Stimulated activated CD4-positive, alpha-beta T cell treated with anti-CD3 and anti-CD28 coated beads, Interleukin-15, amount 100 ng/mL, for 48 hours (primary cell): ENCODE measurements at places on chromosomes 13 and 19.
A peak's percentile ranks its signal among the peaks of the same experiment; 100 is the strongest.

GRCh38 chr13:30412346-30412745, 9.9 kb upstream of the UBE2L5 start:
- no peak for DNase-seq

- no peak for DNase-seq
Measured at GRCh38 chr13:97460004-97460775, 26.2 kb downstream of the RAP2A start.

DNA sequence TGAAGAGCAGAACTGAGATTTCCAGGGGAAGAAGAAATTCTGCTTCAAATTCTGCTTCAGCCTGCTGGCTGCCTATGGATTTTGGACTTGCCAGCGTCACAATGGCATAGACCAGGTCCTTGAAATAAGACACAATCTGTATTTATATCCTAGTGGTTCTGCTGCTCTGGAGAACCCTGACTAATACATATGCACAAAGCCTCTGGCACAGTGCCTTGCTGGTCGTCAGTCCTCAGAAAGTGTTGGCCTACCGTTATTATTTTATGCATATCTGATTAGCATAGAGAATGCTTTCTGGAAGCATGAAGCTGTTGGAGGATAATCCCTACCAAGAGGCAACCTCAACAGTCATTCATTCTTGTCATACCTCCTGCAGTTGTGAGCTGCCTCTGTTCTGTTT, 213.7 kb downstream of the B3GLCT start:
- DNase-seq, result no peak

DNA sequence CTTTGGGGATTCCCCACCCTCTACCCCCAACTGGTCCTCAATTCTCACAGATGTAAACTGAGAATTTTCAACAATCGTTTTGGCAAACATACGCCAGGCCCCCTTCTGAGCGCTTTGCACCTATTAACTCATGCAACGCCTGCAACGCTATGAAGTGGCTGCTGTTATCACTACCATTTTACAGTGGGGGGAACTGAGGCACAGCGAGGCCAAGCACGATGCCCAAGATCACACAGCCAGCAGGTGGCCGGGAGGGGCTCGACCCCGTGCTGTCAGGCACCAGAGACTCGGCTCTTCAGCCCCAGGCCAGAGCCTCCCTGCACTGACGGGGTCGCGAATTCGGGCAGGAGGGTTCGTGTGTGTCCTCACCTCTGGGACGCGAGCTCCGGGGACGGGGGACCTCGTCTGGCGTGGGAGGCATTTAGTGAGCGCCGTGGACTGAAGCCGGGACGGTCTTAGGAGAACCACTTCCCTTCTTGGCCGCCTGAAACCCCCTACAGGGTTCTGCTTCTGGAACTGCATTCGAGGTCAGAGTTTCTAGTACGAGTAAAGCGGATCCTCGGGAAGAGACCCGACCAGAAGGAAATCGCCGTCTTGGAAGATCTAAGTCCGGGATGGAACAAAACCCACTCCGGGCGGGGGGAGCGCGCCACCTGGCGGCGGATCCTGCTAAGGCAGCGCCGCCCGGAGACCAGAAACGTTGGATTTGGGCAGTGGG, 21.0 kb downstream of the ZNF114 start:
- no peak for DNase-seq

DNA sequence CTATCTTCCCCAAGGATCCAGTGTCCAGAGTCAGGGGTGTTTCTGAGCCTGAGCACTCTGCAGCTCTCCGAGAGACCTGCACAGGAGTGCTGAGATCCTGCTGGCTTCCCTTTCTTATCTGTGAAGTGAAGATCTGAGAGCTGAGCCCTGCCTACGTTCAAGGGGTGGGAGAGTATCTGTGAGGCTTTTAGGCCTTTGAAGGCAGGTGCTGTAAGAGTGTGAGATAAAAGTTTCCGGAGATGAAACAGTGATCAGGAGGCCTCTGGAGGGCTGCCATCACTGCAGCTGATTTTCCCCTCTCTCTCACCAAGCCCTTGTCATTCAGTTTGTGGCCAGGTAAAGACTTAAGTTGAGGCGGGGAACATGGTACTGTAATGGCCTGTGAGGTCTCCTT, 83.1 kb downstream of the AKAP11 start:
- DNase-seq, result peak; percentile 41

GRCh38 chr19:35557539-35558399, 5.7 kb downstream of the ATP4A start:
- DNase-seq, result peak; percentile 35

- no peak for DNase-seq
Measured at GRCh38 chr19:34540811-34541557, 59.4 kb downstream of the WTIP start.

DNA sequence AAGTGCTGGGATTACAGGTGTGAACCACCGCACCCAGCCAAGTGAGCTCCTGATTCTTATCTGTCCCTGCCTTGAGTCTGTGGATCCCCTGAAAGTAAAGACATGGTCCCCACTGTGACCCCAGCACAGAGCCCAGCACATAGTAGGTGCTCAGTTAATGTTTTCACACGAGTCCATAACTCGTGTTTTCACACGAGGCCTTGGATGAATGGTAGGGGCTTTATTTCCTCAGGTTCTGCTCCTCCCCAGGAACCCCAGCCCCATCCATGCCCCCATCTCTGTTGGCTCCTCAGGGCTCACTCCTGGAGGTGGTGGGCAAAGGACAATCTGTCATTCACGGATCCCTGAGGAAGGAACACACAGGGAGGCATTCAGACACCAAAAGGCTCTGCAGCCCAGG, 23.6 kb upstream of the PDE4C start:
- no peak for DNase-seq

DNA sequence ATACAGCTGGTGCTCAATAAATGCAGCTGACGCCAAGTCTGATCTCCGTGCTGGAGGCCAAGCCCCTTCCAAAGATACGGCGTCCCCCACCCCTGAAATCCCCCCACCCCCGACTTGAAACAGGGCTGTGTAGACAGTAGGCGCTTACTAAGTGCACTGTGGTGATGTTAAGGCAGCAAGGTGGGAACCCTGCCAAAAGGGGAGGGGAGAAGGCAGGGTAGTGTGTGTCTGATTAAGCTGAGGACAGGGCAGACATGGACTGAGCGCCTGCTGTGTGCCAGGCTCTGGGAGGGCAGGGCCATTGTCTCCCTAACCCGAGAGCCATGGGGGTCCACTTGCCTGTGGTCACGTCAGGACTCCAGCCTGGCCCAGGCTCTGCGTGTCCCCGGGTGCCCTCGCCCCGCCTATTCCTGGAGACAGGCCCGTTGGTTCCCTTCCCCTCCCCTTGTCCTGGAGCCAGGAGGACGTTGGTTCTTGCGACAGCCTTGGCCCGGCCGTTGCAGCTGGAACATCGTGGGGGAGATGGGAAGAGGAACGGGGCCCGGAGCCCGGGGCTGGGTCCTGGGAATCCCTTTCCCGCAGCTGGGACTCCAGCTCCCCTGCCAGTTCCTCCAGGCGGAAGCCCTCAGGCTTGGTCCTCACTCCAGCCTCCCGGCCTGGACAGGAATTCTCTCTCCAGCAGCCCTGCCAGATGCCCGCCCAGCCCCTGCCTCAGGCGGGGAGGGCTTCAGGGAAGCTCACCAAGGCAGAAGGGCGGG, 1.7 kb upstream of the ELANE start:
- DNase-seq, result no peak

GRCh38 chr13:20927596-20928257, 25.2 kb upstream of the XPO4 start:
- no peak for DNase-seq

- no peak for DNase-seq
Measured at GRCh38 chr19:5645409-5645808, 22.5 kb downstream of the SAFB start.

- no peak for DNase-seq
Measured at GRCh38 chr19:29886586-29886985, 55.5 kb upstream of the URI1 start.

- no peak for DNase-seq
Measured at GRCh38 chr13:20124303-20124702, 36.5 kb downstream of the GJA3 start.

DNA sequence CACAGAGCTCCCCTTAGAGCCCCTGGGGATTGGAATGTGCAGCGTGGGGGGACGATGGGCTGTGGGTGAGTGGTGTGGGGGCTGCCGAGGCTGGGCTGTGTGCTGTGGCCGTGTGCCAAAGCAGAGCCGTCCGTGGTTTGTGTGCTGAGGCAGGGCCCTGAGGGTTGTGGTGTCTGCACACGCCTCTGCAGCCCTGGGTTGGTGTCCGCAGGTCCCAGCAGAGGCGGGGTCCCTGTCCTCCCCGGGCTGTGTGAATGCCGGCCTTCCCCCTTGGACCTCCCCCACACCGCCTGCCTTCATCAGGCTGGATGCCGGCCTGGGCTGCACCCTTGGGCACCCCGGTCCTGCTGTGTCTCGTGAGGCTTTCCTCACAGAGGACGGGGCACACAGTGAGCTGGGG, 26.1 kb downstream of the DOT1L start:
- no peak for DNase-seq

GRCh38 chr19:57406516-57407123, 4.3 kb upstream of the ZNF17 start:
- peak; percentile 66 for DNase-seq

DNA sequence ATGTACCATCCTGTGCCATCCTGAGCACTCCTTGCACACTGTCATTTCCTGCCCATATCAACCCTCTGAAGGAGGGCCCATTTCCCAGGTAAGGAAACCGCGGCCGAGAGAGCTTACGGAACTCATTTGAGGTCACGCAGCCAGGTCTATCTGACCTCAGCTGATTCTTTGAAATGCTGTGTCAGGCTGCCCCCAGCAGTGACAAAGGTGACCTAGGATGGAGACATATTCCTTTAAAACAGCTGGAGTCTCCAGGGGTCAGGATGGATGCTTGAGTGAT, 42.2 kb upstream of the VSTM2B start:
- no peak for DNase-seq

DNA sequence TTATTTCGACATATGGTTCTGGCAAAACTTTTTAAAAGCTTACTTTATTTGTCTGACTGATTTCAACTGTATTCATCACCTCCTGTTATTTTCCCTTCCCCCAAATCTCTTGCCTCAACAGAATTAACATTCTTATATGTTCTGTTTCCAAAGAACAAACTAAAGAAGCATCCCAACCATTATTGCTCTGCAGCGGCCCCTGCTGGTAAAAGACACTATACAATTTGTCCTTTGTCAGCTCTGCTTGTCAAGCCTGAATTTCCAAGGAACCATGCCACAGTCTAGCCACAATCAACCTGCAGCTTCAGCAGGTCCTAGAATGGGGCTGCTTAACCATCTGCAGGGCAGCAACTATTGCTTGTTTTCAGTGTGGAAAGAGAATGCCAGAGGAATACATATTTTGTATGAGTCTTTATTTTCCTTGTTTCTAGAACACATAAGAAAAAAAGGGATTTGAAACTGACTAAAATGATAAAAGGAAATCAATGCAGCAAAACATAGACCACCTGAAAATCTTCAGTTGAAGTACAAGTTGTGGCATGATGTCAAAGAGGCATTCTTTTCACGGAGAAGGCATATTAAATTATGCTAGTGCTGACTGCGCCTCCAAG, 845.3 kb downstream of the DIAPH3 start:
- peak; percentile 32 for DNase-seq

DNA sequence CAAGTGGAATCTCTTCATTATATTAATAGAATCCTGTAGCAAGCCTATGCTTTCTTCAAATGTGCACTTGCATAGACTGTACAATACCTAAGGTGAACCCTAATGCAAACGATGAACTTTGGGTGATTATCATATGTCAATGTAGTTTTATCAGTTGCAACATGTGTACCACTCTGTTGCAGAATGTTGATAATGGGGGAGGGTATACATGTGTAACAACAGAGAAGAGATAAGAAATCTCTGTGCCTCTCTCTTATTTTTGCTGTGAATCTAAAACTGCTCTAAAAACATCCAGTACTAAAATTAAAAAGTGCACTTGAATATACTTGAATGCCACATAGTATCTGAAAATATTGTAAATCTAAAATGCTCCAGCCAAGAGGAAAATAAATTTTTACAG, 820.8 kb upstream of the MIR17HG start:
- DNase-seq, result no peak

- no peak for DNase-seq
Measured at GRCh38 chr13:59442944-59443486, 720.7 kb downstream of the DIAPH3 start.

DNA sequence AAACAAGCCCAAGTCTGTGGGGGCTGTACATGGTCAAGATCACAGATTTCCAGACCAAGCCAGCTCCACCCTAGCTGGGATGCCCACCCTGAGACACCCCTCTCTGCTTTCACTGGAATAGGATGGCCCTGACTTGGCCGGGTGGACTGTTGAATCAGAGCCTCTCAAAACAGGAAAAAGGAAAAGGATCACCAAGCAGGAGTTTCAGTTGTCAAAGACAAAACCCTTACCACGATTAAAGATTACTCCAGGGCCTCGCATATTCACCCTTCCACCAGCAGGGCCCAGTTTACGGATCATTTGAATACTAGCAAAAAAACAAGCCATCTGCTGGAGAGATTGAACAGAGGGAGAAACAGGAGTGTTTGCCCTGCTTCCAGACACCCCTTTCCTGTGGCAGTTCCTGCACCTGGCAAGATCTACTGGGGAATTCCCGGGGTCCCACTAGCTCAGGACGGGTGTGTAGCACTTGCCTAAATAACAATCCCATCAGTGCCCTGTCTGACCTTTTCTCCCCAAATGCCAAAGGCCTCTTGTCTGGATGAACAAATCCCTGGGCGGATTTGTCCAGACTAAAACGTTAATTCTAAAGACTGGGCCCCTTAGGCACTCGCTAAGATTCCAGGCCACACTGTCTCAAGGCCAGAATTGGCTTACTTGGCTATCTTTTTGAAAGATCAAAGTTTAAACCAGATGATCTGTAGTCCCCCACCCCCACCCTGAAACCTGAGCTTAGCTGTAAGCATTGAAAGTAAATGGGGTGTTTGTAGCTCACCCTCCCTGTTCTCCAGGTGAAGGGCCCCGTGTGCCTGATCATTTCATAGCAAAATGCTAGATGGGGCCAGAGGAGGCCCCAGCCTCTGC, 38.4 kb downstream of the ACTN4 start:
- DNase-seq, result no peak
